ENCODE measurements at places on chromosomes 3 and 15. TPM values are rescaled to one million over a fixed set of nuclear protein-coding genes. Genes with fewer than 3 reads are reported as not detected.

Gene WDR93
- 0.64 TPM for total RNA-seq

Gene EFL1
- 14.3 TPM for total RNA-seq

Gene GFM1
- total RNA-seq, result 66.7 TPM

Gene CAND2
- 20.2 TPM for total RNA-seq

Gene TMOD2
- not detected for total RNA-seq

Gene PROK2
- total RNA-seq, result not detected

Gene PLOD2
- 0.17 TPM for total RNA-seq

Gene TMEM266
- total RNA-seq, result 0.06 TPM

Gene ZNF80
- not detected for total RNA-seq

Gene LRTM1
- total RNA-seq, result not detected

Gene OR5K4
- total RNA-seq, result not detected

Gene CIP2A
- total RNA-seq, result 34.3 TPM

Gene GAP43
- total RNA-seq, result not detected

Gene SST
- total RNA-seq, result not detected

Gene NR2F2
- total RNA-seq, result 3.6 TPM

Gene PLSCR2
- total RNA-seq, result not detected

Gene FRMD4B
- 17.7 TPM for total RNA-seq

Gene ATP8B4
- not detected for total RNA-seq

Gene PIGB
- total RNA-seq, result 4.3 TPM

Gene AADAC
- total RNA-seq, result not detected

Gene RASGRF1
- 1.6 TPM for total RNA-seq

Gene DAZL
- not detected for total RNA-seq

Gene GALNT15
- not detected for total RNA-seq

Gene ARID3B
- total RNA-seq, result 92.3 TPM

Gene ARNT2
- total RNA-seq, result not detected

Gene TMCO5A
- total RNA-seq, result not detected

Gene WNT7A
- total RNA-seq, result not detected

Gene LYZL4
- not detected for total RNA-seq

Gene CPA3
- total RNA-seq, result not detected

Gene ITPKA
- 20.0 TPM for total RNA-seq

Gene MTFMT
- total RNA-seq, result 34.2 TPM

Gene ZNF445
- total RNA-seq, result 6.9 TPM

Gene NRROS
- total RNA-seq, result 11.6 TPM

Gene XCR1
- not detected for total RNA-seq

Gene SLC22A14
- total RNA-seq, result not detected

All from G401 (cell line).